SW 1271 (cell line): ENCODE measurements at places on chromosomes 7 and 10.

DNA sequence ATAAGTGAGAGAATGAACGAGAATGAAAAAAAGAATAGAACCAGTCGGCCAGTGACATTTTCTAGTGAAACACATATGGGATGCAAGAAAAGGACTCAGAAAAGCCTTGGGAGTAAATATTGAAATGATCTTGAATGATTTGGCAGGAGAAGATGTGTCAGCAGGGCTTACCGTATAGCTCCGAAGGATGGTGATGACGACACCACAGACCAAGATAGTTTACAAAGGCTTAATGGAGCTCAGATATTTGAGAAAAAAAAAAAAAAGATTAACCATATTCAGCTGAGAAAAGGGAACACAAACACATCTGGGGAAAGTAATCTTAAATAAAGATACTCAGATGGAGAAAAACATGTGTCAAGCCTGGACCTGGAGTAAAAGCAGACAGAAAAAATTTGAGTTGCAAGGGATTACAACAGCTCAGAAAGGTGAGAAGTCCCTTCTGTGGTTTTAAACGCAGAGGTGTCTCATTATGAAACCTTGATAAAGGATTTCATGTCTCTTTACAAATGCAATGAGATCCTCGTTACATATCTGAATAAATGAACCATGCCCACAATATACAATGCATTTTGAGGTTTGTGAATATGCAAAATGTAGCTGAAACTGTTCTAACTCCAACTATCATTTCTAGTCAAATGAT is 36.0 kb downstream of the DNAJB9 start:
- DNase-seq = no peak

GRCh38 chr10:60305380-60305892 is 84.2 kb downstream of the ANK3 start:
- DNase-seq = no peak

GRCh38 chr10:51892965-51893658 is 193.7 kb upstream of the CSTF2T start:
- DNase-seq = peak; percentile 22

DNA sequence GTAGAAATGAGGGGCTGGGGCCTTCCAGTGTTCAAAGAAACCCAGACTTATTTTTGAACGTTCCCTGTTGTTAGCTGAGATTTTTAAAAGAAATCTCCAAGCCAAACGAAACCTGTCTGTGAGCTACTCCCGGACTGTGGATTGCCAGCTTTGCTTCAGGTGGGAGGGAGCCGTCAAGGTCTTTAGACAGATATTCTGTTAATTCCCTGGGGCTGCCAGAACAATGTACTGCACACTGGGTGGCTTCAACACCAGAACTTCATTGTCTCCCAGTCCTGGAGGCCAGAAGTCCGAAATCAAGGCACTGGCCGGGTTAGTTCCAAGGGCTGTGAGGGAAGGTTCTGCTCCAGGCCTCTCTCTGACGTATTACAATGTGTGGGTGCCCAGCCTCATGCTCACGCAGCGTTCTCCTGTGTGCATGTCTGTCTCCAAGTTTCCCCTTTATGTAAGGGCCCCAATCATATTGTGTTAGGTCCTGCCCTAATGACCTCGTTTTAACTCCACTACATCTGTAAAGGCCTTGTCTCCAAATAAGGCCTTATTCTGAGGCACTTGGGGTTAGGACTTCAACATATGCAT is 60.0 kb upstream of the GJD4 start:
- DNase-seq = no peak

DNA sequence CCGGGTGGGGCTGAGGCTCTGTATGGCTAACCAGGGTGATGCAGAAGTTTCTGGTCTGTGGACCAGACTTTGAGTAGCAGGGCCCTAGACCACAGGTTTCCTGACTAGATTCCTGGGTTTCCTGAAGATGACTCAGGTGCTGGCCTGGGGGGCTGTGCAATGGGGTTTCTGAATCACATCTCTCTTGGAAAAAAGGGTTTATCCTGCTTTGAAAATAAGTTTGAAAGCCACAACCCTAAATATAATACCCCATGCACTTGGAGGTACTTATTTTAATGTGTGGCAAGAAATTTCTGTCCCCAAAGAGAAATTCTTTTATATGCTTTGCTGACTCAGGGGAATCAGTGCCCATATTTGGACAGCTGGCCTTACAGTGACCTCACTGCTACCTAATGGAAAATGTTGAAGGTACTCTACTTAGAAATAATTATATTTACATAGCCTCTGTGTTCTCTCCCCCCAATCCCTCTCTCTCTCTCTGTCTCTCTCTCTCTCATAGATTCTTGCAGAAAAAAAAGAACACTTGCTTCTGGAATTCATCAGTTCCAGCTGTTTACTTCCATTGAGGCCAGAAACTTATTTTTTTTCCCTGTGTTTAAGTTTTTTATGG is 184.4 kb upstream of the LYZL2 start:
- no peak for DNase-seq

GRCh38 chr10:97546456-97547270 is 25.9 kb upstream of the ANKRD2 start:
- no peak for DNase-seq

DNA sequence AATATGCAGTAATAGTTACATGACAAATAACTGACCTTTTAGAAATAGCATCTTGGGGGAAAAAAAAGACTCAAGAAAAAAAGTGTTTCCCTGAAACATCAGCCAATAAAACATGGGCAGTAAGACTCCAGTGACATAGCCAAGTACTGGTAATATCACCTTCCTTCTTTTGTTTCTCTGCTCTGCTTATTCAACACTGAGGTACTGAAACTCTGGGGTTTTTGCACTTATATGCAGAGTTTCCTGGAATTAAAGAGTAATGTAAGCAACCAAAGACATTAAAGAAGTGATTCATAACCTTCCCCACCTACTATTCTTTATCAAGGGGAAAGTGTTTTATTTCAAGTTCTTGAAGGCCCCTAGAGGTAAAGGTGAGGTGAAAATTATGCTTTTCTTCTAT is 414.5 kb downstream of the GRM8 start:
- no peak for DNase-seq

- no peak for DNase-seq
These were observed 92.3 kb upstream of the ELMO1 start for GRCh38 chr7:37540917-37541316.

- DNase-seq = no peak
These were observed 1.8 kb upstream of the PYROXD2 start for GRCh38 chr10:98416606-98417388.

DNA sequence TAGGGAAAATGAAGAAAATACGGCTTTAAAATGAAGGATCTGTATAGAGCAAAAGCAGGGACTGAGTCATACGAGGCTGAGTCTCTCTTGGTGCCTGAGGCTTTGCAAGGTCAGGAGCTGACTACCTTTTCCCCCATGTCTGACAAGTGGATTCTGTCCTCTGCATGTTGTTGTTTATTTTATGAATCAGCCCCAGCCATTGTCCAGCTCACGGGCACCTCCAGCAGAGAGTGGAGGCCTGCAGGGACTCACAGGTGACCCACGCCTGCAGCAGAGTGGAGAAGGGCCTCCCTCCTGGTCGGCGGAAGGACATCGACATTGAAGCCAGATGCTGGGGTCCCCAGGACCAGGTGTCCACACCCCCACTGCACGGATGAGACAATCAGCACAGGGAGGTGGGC is 233.9 kb downstream of the WDR37 start:
- DNase-seq = no peak

DNA sequence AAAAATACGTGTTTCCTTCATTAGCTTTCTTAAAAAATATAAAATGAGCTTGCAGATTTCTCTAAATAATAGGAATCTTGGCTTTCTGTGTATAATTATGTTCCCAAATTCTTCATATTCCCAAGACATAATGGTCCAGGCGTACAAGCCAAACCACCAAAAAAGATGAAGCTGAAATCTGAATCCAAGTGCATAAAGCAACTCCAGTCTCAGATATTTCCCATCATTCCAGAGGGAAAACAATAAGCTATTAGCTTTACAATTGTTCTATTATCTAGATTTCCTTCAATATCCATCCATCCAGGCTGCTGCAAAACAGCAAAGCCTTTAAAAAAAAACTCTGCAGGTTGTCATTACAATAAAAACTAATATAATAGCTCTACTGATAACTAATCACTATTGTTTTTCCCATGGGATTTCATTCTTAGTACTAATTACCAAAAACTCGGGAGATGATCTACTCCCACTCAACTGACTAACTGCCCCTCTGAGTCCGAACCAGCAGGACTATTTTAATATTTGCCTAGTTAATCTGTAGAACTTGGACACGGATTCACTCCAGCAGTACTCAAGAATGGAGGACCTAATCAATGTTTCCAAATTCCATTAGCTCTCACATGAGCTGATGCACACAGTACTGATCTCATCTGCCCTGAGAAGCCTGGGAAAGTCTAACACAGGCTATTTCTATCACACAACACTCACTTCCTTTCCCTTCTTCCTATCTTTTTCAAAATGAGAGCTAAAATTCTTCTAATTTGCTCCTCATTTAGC is 108.9 kb upstream of the ASAH2 start:
- DNase-seq = no peak

GRCh38 chr7:18580950-18581349 is 85.4 kb downstream of the HDAC9 start:
- no peak for DNase-seq

DNA sequence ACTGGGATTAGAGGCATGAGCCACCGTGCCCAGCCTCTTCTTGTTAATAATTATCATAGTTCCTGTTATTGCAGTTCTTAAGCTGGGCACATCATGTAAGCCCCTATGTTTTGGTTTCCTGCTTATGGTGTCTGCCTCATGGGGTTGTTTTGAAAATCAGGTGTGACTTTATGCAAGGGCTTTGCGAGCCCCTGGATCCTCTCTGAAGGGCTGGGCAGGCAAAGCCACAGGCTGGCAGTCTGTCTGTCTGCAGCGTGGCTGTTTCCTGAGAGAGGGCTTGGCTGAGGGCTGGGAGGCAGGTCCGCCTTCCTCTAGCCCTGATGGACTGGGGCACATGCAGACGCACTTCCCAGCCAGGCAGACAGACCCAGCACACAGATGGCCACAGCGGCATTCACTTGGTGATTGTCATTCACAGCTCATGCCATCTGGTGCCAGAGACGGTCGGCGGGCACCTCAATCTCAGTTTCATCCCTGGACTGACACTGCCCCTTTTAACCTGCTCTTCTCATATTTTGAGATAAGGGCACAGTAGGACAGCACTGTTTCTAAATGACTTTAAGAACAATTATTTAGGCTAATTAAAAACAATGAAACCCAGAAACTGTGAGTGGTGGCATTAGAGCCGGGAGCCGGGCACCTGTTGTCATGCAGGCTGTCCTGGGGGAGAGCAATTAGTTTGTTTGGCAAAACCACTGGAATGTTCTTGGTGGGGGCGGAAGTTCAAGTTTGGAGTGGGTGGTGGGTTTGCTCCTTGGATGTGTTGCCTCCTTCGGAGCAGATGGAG is 35.5 kb downstream of the RBM20 start:
- DNase-seq = no peak

- no peak for DNase-seq
These were observed 79.0 kb downstream of the HIPK2 start for GRCh38 chr7:139698844-139699243.

DNA sequence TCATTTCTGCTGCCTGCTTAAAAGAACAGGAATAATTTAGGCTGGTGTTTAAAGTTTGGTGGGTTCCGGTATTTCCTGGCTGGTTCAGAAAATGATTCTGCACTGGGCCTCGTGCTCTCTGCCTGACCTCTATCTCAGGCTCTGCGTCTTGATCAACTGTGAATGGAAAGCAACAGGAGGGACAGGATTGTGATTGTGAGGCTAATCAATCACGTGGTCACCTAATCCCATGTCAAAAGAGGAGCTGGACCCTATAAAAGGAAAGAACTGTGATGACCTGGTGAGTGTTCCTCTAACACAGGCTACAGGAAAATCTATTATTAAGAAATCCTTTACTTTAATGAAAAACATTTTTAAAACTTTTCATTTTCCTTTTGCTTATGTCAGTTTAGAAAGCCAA is at the start of gene DHX32:
DHX32 (minus strand) TSS at position 101 of the 400 bp plus-strand sequence. CDS start 468 bp downstream, outside the sequence.
- DNase-seq = no peak

DNA sequence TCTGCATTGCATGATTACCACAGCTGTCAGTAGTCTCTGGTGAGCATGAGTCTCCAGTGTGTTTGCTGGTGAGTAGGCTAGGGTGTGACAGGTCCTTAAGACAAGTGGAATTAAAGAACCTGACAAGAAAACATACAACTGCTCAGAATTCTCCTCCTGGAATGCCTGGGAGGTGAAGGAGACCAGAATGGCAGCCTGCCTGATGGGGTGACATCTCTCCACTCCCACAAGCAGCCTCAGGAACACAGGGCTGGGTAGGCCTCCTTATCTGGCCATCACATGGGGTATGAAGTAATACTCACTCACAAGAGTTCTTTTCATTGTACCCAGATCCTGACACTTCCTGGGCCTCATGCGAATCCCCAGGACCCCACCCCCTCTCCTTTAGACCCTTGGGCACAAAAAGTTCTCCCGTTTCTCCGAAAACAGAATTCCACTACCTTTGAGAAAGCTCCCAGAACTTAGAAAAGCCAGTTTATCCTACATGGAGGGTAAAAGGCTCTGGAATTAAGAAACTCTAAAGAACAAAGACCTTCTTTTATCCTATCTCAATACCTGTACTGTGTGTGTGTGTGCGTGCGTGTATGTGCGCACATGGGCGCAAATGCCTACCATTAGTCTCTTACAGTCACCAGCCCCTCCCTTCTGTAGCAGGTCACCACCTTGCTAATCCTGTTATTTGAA is 33.4 kb upstream of the C1GALT1 start:
- DNase-seq = no peak

GRCh38 chr10:84138478-84139125 is 707 bp upstream of the GHITM start:
- no peak for DNase-seq

- DNase-seq = no peak
These were observed 153.0 kb downstream of the DIP2C start for GRCh38 chr10:536371-536925.

DNA sequence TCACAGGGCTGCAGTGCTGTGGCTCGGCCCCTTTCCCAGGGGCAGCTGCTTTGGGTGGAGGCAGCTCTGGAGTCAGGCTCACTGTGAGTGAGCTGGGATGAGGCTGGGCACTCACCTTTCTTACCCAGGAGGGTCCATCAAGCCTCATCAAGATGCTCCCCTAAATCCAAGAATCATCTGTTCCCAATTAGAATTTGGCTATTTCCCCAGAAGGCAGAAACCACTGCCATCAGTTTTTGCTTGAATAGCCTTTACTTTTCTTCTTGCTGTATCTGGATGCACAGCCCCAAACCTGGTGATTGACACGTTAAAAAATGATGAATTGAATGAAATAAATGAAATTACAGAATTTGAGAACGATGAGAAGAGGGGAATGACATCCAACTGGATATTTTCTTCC is 74.3 kb upstream of the LYZL1 start:
- no peak for DNase-seq

DNA sequence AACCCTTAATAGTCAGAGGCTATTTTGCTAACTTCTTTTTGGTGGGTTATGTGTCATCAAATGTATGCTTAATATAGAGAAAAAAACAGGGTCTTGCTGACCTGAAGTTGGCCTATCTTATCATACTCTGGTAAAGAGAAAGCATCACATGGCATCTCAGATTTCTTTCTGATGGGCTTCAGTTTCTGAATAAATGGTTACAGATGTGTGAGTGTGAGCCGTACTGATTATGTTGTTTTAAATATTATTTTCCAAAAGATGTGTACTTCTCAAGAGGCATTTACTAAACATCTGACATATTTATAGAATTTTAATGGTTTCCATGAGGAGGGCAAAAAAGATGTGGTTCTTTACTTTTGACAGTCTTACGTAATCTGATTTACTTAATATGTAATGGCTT is 28.4 kb downstream of the BBS9 start:
- DNase-seq = no peak

- DNase-seq = no peak
These were observed 26.6 kb downstream of the CDNF start for GRCh38 chr10:14810969-14811953.
